ENCODE measurements at places on chromosomes 1 and 21.

GRCh38 chr1:46592823-46593222 is 11.2 kb downstream of the MKNK1 start:
- no peak for DNase-seq

- DNase-seq = no peak
Measured at GRCh38 chr1:31586376-31587327, 10.3 kb downstream of the TINAGL1 start.

DNA sequence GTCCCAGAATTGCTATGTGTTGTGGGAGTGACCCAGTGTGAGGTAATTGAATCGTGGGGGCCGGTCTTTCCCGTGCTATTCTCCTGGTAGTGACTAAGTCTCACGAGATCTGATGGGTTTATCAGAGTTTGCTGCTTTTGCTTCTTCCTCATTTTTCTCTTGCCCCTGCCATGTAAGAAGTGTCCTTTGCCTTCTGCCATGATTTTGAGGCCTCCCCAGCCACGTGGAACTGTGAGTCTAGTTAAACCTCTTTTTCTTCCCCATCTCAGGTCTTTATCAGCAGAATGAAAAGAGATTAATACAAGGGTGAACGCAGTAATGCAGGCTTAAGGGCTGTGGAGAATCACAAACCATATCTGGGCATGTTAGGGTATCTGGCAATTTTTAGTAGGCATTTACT is 624.0 kb downstream of the USP25 start:
- no peak for DNase-seq

GRCh38 chr1:36715797-36716196 is 233.1 kb upstream of the CSF3R start:
- DNase-seq = no peak

DNA sequence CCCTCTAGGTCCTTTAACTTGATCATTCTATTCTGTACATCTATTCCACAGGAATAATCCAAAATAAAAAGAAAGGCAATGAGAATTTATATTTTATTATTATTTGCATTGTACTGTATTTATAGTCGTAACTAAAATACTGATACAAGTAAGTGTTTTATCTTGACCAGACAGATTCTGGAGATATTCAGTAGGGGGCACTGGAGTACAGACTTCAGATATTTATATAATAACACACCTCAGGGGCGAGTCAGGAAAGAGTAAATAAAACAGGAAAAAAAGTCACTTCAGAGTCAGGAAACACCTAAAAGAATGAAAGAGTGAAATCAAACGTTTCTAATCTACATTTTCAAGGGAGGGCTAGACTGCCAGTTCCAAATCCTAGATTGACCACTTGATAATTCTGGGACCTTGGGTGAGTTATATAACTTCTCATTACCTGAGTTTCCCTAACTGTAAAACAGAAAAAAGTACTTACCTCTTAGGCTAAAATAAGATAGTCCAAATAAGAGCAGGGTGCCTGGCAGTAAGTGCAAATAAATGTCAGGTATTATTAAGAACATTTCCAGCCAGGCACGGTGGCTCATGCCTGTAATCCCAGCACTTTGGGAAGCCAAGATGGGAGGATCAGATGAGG is 31.1 kb upstream of the MTF1 start:
- DNase-seq = no peak

DNA sequence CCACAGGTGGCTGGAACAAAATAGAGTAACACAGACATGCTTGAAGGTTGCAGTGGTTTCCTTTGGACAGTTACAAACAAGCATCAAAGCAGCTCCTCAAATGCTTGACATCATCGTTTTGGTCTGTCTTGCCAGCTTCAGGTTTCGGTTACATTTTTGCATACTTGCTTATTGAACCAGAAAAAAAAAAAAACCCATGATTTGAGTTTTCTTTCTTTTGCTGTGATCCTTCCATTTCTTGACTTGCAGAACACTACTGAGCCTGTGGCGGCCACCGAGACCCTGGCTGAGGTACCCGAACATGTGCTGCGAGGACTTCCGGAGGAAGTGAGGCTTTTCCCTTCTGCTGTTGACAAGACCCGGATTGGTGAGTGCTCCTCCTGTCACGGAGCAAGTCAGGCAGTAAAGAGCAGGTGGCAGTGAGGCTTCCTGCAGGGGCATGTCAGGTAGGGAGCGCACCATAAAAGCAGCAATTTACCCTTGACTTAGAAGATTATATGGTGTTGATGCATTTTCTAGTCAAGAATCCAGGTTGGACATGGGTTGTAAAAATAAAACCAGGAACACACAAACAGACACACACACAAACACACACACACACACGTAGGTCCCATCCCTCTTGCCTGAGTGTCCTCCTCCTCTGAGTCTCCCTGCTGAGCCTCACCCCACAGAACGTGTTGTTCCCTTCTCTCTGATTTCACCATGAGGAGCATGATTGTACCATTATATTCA is 30.9 kb downstream of the PRDM2 start:
- DNase-seq = peak; percentile 86

- DNase-seq = no peak
Measured at GRCh38 chr1:22500058-22500457, 48.4 kb downstream of the ZBTB40 start.

GRCh38 chr1:47444562-47445465 is 7.0 kb downstream of the FOXD2 start:
- peak; percentile 51 for DNase-seq

- no peak for DNase-seq
Measured at GRCh38 chr1:61682891-61683290, 42.0 kb downstream of the TM2D1 start.

DNA sequence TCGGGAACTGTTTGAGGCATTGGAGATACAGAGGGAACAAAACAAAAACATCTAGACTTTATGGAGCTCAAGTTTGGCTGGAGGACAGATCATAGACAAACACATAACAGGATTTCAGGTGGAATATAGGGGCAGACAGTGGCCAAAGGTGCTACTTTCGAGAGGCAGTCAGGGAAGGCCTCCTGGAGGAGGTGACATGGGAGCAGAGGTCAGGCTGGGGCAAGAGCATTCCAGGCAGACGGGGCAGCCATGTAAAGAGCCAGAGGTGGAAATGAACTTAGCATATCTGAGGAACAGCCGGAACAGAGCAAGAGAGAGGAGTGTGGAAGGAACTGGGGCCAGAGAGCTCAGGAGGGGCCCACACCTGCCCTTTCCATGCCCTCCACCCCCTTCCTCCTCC is 122.3 kb downstream of the DMRTB1 start:
- DNase-seq = no peak

GRCh38 chr21:41770901-41771624 is 4.2 kb upstream of the RIPK4 start:
- DNase-seq = no peak

DNA sequence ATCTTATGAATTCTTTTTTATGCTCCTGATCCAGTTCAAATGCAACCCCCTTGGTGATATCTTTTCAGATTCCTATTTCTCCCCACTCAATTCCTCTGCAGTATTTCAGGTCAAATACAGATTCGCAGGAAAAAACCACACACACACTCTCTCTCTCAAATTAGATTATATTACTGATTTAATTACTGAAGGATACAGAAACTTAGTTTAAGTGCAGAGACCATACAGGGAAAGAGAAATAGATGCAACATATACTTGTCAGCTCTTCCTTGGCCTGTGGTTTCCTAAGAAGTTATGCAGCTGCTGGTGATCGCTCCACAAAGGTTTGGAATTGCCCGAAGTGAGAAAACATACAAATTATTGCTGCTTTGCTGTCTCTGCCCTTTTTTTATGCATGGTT is 400.9 kb downstream of the AGBL4 start:
- DNase-seq = no peak

DNA sequence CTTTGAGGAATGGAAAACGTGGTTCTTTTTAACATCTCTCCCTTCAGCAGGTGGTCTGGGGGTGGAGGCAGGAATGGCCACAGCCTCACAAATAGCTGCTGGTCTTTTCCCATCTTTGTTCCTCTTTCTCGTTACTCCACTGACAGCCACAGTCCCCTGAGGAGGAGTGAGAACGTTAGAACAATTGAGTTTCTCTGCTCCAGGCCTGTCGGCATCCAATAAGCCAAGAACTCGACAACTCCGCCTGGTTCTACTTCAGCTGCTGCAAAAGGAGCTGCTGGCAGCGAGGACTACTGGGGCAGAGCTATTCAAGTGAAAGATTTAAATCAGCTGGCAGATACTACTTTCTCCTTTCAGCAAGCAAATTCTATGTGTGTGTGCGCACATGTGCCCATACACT is 169.5 kb upstream of the GALNT2 start:
- DNase-seq = no peak

DNA sequence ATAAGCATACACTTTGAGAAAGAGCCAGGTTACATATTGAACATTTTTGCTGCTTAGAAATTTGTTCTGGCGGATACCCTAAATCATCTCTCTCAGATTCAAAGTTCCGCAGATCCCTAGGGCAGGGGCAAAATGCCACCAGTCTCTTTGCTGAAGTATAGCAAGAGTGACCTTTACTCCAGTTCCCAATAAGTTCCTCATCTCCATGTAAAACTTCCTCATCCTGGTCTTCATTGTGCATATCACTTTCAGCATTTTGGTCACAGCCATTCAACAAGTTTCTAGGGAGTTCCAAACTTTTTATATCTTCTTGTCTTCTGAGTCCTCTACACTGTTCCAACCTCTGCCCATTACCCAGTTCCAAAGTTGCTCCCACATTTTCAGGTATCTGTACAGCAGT is 23.3 kb upstream of the LYPD8 start:
- DNase-seq = no peak

DNA sequence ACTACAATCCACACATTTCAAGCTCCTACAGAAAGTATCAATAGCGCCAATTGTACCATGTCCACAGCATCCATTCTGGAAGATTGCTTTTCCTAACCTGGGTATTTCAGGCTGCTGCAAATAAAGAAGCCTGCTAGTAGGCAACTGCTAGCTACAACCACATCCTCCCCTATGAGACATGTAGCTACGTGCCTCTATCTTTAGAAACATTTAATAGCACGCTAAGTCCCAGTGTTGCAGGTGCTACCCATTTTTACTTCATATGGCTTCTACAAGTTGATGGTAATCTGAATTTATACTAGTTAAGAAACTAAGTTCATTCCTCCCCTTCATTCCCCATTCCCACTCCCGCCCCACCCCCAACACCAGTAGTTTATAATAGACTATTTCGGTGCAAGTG is 7.4 kb upstream of the AMPD1 start:
- no peak for DNase-seq

GRCh38 chr1:98749152-98749756 is 87.7 kb downstream of the SNX7 start:
- DNase-seq = no peak

DNA sequence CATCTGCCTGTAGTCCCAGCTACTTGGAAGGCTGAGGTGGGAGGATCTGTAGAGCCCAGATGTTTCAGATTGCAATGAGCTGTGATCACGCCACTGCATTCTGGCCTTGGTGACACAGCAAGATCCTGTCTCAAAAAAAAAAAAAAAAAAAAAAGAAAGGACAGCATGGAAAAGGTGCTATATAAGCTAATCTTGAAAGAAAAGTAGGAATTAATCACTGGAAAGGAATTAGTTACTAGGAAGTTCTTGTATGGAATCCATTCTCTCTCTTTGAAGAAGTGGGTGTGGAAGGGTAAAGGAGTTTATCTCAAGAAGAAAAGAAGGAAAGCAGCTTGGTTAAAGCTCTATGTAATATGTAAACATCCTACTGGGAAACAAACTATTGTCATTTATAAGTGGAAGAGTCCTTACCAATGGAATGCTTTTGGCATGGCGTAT is 339.2 kb downstream of the DPYD start:
- DNase-seq = no peak
